ENCODE measurements at places on chromosomes 1 and 21. TPM values are rescaled to one million over a fixed set of nuclear protein-coding genes. Genes with fewer than 3 reads are reported as not detected.

GRCh38 chr1:219902951-219903350 is 25.4 kb downstream of the SLC30A10 start:
- DNase-seq, result no peak

FAM72B gene
- total RNA-seq, result 2.5 TPM

DNA sequence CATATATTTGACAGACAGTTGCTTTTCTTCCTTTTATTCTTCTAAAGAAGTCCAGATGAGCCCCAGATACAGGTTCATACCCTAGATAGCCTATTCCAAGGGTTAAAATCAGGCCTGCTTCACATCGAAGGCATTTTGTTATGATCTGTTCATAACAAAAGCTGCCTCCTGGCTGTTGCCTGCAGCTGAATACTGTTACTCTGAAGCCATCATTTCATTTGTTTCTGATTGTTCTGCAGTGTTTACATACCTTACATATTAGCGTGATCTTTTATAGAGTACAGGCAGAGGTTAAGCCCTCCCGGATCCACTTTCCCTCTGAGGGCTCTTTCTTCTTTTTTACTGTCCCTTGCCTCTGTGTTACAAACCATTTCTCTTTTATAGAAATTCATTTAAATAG is 219.0 kb upstream of the HOOK1 start:
- no peak for DNase-seq

SAMD11 gene
- 19.5 TPM for total RNA-seq

SYT14 gene
- 0.10 TPM for total RNA-seq

DNA sequence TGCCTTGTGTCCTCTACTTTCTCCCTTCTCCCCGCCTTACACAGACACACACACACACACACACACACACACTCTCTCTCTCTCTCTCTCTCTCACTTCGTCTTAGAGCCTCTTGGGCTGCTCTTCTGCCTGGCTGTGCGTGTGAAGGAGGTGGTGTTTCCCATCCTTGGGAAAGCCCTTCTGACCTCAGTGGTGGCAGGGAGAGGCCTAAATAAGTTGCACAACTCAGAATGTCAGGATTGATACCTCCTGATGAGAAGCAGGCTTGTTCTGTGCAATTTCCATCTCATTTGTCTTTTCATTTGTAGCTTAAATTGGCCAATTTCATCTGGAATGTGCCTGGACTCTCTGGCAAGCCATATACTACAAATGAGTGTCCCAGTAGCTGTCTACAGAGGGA is 25.0 kb downstream of the LRRN2 start:
- DNase-seq, result no peak

All from osteocyte (in vitro differentiated cells).